Fibroblast of skin of abdomen (primary cell): ENCODE measurements at places on chromosomes 7 and 10.

GRCh38 chr10:48792687-48793096, 108.0 kb downstream of the WDFY4 start:
- DNase-seq = peak; percentile 73

DNA sequence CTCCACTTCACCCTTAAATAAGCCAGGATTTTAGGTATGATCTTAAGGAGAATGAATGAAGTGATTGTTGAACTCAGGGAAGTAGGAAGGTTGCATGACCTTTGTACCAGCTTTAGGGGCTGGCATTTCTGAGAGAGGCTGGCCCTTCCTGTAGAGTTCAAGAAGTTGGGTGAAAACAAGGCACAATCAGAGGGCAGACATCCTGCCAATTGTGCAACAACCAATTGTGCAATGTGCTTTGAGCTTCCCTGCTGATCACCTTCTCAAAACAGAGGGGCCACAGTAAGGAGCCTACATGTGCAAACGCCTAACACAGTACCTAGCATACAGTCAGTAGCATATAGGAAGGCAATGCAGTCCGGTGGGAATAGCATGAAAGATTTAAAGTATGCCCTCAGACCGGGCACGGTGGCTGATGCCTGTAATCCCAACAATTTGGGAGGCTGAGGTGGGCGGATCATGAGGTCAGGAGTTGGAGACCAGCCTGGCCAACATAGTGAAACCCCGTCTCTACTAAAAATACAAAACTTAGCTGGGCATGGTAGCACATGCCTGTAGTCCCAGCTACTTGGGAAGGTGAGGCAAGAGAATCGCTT, 5.4 kb downstream of the CPVL start:
- no peak for DNase-seq

DNA sequence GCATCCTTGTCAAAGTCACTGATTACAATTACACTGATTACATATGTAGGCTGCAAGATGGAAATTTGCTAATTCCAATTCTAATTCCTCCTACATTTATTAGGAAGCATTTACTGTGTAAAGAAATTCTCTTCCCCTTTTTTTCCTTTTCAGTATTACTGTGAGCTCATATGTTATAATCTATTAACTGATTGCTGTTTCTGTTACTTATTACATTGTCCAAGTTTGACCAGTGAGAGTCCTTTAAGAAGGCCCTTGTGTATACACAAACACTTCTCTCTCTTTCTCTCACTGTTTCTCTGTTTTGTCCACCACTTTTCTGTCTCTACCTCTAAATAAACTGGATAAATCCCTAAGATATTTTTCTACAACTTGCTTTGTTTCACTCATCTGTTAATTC, 31.5 kb downstream of the PHF14 start:
- no peak for DNase-seq

DNA sequence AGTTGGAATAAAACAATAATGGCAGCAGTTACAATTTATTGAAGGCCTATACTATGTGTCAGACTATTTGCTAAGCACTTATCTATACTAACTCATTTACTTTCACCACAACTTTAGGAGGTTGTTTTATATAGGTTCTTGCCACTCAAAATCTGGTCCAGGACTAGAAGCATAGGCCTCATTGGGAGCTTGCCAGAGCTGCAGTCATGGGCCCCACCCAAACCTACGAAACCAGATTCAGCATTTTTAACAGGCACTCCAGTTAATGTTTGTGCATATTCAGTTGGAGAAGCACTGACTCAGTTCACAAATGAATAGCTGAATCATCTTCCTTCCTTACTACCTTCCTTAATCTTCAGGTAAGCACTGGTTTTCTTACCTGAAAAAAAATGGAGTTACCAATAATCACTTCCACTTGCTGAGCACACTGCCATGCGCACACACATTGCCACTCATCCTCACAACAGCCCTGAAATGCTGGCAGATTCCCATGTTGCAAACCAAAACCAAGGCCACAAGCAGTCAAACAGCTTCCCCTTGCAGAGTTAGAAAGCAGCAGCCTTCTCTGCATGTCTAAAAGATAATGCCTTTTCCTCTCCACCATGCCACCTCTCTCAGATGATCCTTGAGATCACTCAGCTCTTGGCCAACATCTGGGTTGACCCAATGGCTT, 122.4 kb downstream of the SLC16A9 start:
- no peak for DNase-seq

DNA sequence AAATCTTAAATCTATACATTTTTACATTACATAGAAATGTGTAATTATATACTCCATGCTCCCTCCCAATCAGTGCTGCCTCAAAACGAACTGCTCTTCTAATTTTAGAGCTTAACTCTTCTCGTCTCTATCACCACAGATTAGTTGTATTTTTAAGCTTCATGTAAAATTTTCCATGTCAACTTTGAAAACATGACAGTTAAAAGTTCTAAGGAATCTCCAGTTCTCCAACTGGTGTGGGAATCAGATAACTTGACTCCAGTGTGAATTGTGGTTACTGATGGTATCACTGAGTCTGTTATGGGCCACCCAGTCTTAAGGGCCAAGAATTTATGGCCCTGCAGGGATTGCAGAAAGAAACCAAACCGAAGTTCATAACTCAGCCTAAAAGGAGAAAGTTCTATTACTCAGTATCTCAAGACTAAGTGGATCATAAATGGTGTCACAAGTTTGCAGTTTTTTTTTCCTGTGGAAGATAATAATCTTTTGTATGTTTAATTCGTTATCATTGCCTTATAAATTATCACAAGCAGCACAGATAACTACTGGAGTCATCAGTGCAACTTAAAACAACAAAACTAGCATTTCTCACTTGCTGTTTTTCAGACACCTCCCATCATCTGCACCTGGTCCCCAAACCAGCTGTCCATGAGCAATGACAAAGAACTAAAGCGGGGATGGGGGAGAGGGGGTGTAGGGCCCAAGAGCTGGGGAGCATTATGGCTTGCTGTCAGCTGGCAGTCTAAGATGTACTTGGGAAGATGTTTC, 31.5 kb upstream of the KMT2E start:
- DNase-seq = peak; percentile 36

DNA sequence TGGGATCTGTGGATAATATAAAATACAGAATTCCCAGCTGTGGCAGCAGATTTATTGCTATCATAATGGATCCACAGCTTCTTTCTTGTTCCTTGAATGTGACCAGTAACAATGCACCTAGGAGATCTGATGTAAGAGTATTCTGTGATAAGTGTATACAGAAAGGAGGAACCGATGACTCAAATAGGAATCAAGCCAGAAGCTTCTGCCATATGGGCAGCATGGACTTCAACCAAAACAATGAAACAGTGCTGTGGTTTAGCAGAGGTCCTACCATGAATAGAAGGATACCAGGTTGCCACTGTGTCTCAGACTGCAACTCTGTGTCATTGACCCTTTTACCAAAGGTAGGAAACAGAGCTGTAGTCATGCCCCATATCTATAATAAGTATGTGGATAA, 81.8 kb downstream of the PTPRZ1 start:
- peak; percentile 61 for DNase-seq

- no peak for DNase-seq
Measured at GRCh38 chr7:149544028-149544427, 46.4 kb upstream of the ZNF746 start.

DNA sequence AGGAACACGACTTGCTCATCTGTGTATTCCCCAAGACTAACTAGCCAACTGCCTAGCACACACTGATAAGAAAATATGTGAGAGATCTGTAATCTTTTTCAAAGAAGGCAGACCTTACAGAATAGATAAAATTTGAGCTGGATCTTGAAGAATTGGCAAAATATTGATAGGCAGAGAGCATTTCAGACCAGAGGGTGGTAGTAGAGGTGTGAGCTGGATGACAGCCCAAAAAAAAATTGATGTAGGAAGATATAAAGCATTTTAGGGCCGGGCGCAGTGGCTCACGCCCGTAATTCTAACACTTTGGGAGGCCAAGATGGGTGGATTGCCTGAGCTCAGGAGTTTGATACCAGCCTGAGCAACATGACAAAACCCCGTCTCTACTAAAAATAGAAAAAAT, 1.2 kb upstream of the ZNF746 start:
- DNase-seq = no peak

DNA sequence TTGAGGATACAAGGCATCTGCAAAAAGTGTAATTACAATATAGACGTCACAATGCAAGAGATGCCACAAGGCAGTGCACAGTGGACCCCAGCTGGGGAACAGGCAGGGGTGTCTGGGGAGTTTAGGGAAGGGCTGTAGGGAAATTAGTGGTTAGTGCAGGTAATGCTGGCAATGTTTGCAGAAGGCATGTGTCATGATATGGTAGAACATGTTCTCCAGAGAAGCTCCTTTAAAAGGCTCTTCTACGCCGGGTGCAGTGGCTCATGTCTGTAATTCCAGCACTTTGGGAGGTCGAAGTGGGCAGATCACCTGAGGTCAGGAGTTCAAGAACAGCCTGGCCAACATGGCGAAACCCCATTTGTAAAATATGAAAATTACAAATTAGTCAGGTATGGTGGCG, 98.0 kb downstream of the JCAD start:
- no peak for DNase-seq

DNA sequence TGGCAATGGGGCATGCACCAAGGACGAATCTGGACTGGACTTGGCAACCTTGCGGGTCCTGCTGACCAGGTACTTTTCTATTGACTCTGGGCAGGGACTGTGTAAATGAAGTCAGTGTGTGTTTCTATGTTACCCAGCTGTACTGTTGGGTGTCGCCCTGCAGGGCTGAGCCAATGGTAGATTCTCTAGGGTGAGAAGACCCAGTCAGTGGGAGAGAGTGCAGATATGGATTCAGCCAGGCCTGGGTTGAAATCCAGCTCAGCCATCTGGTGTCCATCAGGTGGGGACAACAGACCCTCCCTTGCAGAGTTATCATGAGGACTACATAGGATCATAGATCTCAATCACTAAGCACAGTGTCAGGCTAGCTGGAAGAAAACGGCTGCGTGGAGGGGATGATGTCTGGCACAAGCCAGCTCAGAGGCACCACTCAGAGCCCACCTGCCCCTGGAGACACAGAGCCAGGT, 4.9 kb upstream of the PPIF start:
- no peak for DNase-seq

- no peak for DNase-seq
Measured at GRCh38 chr10:114766470-114766869, 55.1 kb upstream of the FHIP2A start.

DNA sequence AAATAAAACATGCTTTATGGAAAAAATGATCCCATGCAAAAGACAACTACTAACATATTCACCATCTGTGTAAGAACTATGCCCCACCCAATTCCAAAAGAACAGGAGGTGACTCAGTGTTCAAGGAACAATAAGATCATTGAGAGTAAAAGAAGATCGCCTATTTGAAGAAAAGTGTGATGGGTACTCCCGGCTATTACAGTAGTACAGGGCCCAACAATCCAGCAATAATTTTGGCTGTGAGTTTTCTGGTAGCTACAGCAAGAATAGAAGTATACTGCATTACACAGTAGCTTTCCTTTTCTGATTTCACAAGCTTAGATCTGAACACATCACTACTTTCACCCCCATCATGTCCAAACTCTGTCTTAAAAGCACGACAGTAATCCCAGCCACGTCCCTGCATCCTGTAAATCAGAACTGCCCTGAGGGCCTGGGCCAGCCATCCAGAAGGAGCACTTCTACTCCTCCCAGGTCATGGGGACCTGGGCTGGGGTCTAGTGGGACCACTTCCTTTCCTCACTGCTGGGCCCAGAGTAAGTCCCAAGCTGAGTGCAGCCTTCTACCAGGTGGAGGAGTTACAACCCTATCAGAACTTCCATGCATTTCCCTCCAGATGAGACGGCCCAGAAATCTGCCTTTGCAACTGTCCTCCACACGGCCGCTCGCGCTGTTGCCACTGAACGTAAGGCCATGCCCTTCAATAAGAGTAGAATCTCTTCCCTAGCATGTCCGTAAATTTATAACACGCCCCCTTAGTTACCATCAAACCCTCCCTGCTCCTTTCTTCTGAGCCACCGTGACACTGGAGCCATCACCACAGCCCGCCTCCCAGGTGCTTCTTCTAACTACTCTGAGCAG, 7.9 kb downstream of the ESYT2 start:
- DNase-seq = peak; percentile 62

GRCh38 chr7:2681929-2682799, 5.8 kb upstream of the AMZ1 start:
- DNase-seq = no peak

- no peak for DNase-seq
Measured at GRCh38 chr7:19648791-19649190, 60.0 kb downstream of the POLR1F start.

- peak; percentile 82 for DNase-seq
Measured at GRCh38 chr10:89653410-89653869, 8.4 kb upstream of the PANK1 start.

- DNase-seq = no peak
Measured at GRCh38 chr7:127365164-127365956, 27.1 kb downstream of the ZNF800 start.

GRCh38 chr7:116259156-116259870, 49.0 kb downstream of the TES start:
- peak; percentile 80 for DNase-seq

DNA sequence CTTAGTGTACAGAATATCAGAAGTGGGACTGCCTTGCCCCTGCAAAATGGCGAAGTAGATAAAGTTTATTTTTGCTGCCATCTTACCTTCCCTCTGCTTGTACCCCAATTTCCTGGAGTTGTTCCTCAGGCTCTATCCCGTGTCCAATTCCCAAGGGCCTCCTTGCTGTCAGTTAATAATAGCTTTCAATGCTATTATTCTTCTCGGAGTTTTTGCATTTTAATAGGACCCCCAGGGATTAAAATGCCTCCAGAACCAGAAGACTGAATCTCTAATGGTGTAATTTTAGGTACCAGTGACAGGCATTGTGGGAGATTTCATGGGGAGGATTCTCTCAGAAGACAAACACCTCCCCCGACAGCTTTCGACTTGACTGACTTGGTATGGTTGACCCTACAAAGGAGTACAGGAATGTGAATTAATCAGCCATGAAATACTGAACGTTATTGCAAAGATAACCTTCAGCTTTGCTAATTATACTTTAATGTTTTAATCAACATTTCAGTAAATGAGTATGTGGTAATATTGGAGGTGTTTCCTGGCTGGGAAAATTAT, 75.2 kb downstream of the ZNF22 start:
- DNase-seq = no peak

DNA sequence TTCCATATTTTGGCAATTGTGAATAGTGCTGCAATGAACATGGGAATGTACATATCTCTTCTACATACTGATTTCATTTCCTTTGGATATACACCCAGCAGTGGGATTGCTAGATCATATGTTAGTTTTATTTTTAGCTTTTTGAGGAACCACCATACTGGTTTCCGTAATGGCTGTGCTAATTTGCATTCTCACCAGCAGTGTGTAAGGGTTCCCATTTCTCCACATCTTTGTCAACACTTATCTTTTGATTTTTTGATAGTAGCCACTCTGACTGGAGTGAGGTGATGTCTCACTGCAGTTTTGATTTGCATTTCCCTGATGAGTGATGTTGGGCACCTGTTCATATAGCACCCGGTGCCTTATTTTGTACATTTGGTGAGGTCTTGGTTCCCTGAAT, 519.6 kb downstream of the REEP3 start:
- DNase-seq = no peak

GRCh38 chr10:104824380-104825006, 183.4 kb downstream of the SORCS3 start:
- peak; percentile 40 for DNase-seq

GRCh38 chr7:45402480-45403218, 171.5 kb upstream of the ADCY1 start:
- DNase-seq = peak; percentile 85
